ENCODE measurements at places on chromosomes 5 and 9.

DNA sequence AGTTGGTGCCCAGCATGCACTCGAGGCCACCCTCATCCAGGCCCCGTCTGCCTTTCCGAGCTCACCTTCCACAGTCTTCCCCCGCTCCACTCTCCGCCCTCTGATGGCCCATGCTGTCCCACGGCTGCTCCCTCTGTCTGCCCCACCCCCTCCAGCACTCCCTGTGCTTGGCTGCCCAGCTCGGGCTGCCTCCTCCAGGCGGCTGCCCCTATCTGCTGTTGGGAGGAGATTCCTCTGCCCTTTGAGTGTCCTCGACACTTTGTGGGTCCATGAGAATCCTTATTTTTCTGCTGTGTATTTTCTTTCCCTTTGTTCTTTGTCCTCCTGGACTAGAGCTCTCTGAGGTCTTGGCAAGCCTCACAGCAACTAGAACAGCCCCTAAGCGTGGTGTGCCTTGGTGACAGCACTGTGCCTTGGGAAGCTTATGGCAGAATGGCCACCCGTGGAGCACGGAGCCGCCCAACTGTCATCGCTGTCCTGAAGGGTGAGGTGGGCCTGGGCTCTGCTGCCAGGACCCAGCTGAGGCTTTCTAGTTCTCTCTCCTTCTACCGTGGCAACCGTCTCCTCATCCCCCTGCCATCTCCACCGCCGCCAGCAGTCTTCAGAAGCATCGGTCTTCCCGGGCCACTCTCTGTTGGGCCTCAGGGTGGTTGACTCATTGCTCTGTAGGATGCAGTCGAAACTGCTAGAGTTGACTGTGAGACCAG lies 5.2 kb downstream of the NTMT1 start:
- DNase-seq = no peak

- DNase-seq = no peak
These were observed 5.6 kb downstream of the MEGF9 start for GRCh38 chr9:120708526-120709224.

DNA sequence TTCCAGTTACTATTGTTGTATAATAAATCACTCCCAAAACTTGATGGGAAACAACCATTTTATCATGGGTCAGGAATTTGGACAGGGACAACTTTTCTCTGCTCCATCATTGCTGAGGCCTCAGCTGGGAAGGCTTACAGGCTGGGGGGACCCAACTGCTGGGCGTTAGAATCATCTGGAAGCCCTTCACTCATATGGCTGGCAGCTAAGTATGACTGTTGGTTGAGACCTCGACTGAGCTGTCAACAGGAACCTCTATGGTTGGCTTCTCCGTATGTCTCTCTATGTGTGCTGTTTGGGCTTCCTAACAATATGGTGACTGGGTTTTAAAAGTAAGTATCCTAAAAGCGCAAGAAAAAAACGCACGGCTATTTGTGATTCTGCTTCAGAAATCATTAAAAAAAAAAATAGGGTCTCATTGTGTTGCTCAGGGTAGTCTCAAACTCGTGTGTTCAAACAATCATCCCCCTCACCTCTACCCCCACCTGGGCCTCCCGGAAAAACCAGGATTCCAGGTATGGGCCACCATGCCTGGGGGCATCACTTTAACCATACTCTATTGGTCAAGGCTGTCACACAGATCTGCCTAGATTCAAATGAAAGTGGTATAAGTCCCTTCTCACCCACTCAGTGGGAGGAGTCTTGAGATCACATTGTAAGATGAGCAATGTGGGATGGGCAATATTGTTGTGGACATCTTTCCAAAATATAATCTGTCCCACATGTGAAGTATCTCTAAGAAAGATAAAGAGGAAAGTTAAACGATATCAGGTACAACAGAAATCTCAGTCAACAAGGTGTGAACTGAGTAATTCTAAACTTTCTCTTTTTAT lies 15.2 kb downstream of the FNBP1 start:
- no peak for DNase-seq

- no peak for DNase-seq
These were observed 727 bp upstream of the GLIPR2 start for GRCh38 chr9:36135741-36136271.

DNA sequence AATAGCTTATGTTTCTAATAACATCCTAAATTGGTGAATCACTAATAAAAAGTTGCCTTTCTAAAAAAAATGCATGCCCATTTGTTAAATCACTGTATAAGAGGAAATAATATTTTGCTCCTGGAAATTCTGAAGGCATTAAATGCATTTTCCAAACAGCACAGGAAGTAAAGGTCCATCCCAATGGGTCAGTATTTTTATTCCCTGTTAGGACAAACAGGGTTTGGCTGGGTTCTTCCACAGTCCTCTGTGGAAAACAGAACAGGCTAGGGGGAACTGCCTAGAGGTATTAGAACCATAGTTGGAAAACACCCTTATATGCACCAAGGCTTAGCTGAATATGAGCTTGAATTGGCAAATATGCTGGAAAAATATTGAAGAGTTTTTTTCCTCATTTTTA lies 85.2 kb downstream of the OXCT1 start:
- no peak for DNase-seq

DNA sequence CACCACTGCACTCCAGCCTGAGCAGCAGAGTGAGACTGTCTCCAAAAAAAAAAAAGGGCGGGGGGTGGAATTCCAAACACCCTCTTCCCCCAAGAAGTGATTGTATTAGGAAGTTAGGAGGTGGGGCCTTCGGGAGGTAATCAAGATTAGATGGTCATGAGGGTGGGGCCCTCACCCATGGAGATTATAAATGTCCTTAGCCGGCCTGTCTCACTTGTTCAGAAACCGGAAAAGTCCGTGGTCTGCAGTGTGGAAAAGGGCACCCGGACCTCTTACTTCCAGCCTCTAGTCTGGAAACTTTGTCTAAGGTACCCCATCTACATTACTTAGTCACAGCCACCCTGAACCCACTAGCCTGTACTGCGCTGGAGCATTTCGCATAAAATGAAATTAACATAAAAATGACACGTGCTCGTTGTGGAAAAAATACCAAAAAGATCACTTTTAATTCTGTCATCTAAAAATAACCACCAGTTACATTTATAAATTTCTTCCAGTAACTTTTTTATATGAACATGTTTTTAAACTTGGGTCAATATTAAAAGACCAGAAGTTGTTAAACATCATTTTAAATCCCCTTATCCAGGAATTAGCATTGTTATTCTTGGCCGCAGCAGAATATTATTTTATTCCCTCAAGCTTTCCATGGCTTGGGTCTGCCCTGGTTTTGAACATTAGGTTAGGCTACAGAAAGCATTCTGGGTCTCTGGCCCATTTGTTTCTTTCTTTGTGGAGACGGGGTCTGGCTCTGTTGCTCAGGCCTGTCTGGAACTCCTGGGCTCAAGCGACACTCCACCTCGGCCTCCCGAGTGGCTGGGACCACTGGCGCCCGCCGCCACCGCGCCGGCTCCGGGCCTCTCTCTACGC lies 1.2 kb upstream of the CKS2 start:
- DNase-seq = no peak

DNA sequence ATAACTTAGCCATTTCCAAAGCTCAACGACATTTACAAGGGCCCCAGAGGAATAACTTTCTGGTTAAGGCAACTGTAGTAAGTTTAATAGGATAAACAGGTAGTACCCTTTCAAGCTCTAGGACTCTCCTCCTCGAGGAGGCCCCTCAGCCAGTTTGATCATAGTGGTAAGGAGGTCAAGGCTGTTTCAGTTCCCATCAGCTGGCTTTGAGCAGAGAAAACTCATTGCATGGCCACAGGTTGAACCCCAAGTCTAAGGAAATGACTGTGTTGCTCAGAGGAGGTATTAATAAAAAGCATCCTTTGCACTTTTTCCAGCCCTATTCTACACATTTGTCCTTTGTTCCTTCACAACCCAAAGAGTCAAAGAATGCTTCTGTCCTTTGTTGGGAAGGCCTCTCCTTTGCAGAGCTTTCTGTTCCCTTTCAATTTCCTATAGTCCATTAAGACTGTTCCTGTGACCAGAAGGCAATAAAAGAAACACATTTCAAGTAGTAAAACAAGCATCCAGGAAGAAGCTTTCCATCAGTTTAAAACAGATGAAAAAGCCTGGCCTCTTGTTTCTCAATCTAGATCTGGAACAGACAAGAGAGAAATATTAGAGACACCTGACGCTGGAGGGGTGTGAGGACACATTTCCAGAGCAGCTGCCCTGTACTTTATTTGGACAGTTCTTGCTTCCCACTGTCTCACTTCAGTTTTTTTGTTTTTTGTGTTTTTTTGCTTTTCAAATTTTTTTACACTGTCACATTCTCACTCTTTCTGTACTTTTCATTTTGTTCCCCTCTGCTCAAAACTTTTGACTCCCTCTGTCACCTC lies 54.1 kb downstream of the PRRC1 start:
- no peak for DNase-seq

GRCh38 chr9:121700165-121700831 lies 48.9 kb downstream of the DAB2IP start:
- DNase-seq = peak; percentile 19

All from CD4-positive, alpha-beta T cell treated with Interleukin-10 for 1 hour (primary cell).